ENCODE measurements at places on chromosomes 11 and 22. TPM values are rescaled to one million over a fixed set of nuclear protein-coding genes. Genes with fewer than 3 reads are reported as not detected.

GRCh38 chr11:120574876-120575275, 63.3 kb downstream of the GRIK4 start:
- DNase-seq: no peak

DNA sequence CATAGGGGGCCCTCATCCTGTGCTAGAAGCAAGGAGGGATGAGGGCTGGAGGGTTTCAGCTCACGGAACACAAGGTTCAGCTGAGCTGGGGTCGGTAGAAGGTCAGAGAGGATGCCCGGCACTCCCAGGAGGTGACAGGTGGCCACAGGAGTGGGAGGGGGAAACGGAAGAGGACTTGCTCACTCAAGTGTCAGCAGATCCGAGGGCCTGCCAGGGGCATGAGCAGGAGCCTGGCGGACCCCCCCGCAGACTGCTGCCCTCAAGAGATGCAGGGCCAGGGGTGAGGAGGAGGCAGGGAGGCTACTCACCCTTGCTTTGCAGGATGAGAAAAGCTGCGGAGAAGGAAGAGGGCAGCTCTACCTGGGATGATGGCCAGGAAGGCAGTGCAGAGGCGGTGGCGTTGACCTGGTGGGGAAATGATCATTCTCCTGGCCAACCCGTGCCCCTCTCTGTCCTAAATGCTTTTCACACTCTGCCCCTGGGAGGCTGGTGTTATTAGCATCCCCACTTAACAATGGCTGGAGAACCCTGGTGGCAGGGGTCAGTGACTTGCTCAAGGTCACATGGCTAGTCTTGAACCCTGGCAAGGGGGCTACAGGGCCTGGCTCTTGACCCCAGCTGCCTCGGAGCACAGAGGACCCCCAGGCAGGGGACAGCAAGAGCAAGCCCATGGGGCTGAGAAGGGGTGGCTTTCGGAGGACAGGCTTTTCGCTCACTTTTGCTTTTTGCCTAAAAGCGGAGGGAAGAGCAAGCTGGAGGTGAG, 30.1 kb upstream of the CSNK1E start:
- no peak for DNase-seq

- peak; percentile 47 for DNase-seq
Observed at GRCh38 chr11:62004473-62004872, 37.0 kb upstream of the FTH1 start.

DNA sequence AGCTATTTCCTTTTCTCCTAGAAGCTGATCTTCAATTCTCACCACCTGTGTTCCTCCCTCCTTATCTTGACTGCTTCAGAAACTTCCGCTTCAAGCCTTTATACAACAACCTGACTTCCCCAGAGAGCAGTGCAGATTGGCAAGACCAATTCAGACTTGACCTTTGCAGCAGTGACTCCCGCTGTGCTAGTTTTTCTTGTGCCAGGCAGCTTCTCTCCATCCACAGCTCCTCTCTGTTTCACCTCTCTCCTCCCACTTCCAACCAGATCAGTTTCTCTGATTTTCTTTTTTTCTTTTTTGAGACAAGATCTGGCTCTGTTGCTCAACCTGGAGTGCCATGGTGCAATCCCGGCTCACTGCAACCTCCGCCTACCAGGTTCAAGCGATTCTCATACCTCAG, 74.3 kb downstream of the GRAMD1B start:
- no peak for DNase-seq

DNA sequence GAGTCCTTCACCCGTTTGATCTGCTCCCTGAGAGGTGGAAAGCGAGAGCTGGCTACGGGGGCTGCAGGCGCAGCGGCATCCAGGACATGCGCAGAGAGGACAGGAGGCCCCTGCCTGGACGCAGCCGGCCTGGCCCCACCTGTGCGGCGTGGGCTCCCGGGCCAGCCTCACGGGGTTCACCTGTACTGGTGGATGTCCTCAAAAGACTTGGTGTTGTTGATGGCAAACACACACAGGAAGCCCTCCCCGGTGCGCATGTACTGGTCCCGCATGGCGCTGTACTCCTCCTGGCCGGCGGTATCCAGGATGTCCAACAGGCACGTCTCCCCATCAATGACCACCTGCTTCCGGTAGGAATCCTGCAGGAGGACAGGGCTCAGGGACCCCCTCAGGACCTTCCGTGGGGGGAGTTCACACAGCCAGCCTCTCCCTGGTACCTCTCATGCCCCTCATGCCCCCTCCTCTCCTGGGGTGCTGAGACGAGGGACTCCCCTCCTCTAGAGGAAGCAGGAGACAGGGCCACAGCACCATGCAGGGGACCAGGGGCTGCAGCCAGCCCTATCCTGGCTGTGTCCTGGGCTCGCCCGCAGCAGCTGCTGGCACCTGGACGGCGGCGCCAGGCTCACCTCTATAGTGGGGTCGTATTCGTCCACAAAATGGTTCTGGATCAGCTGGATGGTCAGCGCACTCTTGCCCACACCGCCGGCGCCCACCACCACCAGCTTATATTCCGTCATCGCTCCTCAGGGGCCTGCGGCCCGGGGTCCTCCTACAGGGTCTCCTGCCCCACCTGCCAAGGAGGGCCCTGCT, 1.6 kb downstream of the HRAS start:
- DNase-seq: peak; percentile 82

GRCh38 chr22:19448739-19449421, 1.4 kb upstream of the C22orf39 start:
- no peak for DNase-seq

DNA sequence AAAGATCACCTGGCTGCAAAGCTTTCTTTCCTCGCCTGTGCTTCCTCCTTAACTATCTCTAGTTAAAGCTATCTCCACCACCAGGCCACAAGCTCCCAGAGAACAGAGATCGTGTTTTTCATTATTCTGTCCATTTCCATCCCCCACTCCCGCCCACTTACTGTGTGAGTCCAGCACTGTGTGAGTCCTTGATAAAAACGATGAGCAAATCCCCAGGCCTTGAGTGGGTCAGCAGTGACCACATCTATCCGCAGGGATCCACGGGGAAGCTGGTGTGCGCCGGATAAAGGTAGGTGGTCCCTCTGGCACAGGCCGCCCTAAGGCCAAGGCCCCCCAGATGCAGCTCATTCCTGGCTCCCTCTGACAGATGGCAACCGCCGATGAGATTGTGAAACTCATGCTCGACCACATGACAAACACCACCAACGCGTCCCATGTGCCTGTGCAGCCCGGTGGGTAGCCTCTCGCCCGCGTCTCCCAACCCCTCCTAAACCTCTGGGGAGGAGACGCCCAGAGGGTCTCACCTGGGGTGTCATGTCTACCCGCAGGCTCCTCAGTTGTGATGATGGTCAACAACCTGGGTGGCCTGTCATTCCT, 9.3 kb downstream of the TKFC start:
- DNase-seq: peak; percentile 44

- DNase-seq: no peak
Observed at GRCh38 chr11:62400760-62401159, 18.1 kb upstream of the SCGB1A1 start.

- DNase-seq: no peak
Observed at GRCh38 chr11:60396799-60397198, 540 bp downstream of the MS4A14 start.

DNA sequence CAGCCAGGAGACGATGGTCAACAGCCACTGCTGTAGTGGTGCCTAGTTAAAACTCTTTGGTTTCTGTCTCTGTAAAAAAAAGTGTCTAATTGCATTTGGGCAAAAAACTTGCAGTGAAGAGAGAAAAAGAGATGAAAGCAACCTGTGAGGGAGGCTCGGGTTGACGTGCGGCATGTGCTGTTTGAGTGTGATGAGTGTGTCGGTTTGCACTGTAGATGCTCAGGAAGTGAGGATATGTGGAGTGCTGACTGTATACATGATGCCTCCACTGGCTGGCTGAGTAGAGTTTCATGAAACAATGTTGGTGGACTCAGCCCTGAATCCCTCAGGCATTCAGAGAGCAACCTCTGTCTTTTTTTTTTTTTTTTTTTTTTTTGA, 4.3 kb upstream of the DGCR6L start:
- no peak for DNase-seq

DNA sequence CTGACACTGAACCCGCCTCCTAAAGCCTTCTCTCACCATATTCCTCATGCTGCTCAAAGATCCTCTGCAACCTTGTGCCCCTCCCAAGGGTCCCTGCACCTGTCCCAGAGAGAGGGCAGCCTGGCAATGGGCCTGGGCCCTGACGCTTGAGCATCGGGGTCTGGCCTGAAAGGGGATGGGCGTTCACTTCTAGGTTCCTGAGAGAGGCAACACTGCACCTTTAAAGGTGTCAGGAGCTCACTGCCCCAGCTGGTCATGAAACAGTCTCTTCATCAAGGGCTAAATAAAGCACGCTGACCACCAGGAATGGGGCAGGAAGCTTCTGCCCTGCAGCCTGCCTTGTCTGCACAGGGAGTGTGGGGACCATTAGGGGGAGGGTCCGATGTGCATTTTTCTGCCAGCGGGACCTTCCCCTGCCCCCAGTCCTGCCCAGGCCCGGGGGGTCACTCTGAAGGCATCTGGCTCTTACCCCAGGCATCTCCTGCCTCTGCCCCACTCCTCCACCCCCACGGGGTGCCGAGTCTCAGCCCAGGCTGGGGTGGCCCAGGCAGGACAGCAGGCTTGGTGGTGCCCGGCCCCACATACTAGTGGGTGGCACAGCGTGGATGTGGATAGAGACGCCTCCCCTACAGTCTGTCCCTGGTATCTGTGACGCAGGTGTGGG, 3.5 kb downstream of the C11orf21 start:
- DNase-seq: peak; percentile 54

DNA sequence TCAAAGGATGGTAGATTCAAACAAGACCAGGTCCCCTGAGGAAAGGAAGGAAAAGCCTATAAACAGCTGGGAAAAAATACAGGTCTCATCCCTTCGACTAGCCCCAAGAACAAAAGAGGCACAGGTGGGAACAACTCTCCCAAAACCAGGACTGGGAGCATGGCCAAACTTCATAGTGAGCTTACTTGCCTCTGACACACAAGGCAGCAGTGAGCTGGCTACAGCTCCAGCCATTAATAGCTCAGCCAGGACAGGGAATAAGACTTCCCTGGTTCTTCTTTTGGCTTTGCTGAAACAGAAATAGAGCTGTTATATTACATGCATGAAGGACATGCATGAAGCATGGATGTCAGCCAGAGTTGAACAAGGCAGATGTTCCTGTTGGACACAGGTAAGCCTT, at the start of gene OR10A2:
Gene OR10A2 (plus strand): TSS at position 97 of the 400 bp plus-strand sequence. CDS start 6,698 bp downstream, outside the sequence.
- no peak for DNase-seq

DNA sequence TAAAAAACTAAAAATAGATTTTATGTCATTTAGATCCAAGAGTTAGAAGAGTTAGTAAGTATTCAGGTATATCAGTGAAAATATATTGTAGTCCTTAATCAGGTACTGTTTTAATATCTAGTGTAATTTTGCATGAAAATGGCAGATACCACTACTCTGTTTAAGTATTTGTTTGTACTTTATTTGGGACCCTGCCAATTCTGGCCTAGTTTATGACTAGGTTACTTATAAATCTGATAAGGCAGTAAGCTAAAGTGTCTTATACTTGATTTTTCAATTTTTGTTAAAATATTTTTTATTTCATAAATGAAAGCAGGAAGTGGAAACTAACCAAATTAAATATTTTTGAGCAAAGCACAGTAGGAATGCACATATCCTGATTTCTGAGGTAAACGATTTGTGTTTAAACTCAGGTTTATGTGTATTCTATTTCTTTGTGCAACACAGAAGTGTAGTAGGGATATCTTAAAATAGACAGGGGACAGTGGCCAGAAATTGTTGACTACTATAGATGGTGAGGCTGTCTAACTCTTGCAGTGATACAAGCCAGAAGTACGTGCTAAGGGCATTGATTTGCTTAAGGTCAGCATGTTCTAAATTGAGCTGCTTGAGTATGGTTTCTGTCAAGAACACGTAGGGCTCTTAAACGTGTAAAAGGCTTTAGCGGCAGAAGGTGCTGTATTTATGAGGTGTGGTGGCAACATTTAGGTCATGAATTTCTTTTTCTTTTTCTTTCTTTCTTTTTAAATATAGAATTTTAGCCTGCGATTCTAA, 34.0 kb downstream of the HIPK3 start:
- no peak for DNase-seq

DNA sequence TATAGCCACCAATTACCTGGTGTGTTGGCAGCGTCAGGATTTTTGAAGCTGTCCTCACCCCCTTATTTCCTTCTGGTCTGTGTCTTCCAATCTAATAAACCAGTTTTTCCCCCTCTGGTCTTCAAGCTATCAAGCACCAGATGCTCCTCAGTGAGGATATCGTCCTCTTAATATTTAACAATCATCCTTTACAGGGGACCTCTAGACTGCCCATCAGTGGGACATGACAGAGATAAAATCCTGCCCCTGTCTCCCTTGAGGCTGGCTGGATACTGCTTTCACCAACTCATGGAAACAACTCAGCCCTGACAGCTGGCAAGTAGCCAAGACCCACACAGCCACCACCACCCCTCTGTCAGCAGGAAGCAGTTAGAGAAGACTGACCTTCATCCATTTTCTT, 421.0 kb upstream of the API5 start:
- no peak for DNase-seq

DNA sequence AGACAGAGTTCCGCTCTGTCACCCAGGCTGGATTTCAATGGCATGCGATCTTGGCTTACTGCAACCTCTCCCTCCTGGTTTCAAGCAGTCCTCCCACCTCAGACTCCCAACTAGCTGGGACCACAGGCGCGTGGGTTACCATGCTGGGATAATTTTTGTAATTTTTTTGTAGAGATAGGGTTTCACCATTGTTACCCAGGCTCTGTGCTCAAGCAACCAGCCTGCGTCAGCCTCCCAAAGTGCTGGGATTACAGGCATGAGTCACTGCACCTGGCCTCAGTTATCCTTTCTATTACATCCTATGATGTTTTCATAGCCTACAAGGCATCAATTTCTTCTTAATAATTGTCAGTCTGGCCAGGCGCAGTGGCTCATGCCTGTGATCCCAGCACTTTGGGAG, 36.5 kb downstream of the LRRC74B start:
- no peak for DNase-seq

GRCh38 chr11:36750349-36750748, 152.3 kb upstream of the RAG2 start:
- no peak for DNase-seq

GRCh38 chr11:1773131-1773993, 9.6 kb upstream of the CTSD start:
- no peak for DNase-seq

Gene IL17REL
- total RNA-seq: not detected

Gene CALCA
- total RNA-seq: not detected

Gene ARHGAP8
- total RNA-seq: 16.0 TPM

Gene FAM180B
- total RNA-seq: not detected

Gene DNAL4
- 14.7 TPM for total RNA-seq

Gene OR8A1
- total RNA-seq: not detected

Gene OR8G1
- total RNA-seq: not detected

Gene TSKU
- total RNA-seq: 19.8 TPM

Gene TMEM191C
- 1.4 TPM for total RNA-seq

Gene OR10S1
- not detected for total RNA-seq

Gene RNF169
- 19.3 TPM for total RNA-seq
